NCI-H2081 (cell line): ENCODE measurements at places on chromosomes 5 and 9.

DNA sequence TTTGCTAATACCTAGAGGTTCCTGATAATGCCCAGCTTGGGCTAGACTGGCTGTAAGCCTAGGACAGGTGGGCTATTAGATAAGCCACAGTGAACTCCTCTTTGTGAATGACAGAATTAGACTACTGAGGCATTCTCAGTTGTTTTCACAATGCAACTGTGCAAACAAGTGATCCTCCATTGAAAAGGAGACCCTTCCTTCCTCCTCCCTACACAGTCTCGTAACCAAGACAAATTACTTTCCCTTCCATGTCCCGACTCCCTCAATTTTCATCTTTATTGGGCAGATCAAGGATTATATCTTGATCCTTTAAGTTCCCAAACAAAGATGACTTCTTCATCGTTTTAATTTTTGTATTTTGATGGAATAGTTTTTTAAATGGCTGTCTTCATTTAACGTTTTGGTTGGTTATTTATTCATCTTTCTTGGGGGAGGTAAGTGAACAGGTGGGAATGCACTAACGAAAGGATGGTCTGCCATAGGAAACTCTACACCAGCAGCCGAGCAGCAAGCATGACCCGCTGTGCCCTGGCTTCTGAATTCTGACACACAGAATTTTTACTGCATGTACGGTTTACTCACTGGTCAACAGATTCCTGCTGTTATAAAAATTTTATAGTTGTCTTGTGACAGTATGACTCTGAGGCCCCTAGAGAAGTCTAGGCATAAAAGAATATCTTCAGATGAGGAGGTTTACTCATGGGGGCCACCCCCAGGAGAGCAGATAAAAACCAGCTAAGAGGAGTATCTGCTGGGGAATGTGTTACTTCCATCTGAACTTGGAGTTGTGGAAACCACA lies 137.5 kb upstream of the TUT7 start:
- no peak for DNase-seq

GRCh38 chr9:84304166-84304565 lies 36.4 kb downstream of the SLC28A3 start:
- DNase-seq, result no peak

GRCh38 chr5:17024686-17025180 lies 88.6 kb upstream of the MYO10 start:
- DNase-seq, result no peak

GRCh38 chr9:71608825-71609447 lies 159.4 kb downstream of the CEMIP2 start:
- DNase-seq, result no peak

GRCh38 chr9:123823194-123823947 lies 106.6 kb downstream of the DENND1A start:
- no peak for DNase-seq

DNA sequence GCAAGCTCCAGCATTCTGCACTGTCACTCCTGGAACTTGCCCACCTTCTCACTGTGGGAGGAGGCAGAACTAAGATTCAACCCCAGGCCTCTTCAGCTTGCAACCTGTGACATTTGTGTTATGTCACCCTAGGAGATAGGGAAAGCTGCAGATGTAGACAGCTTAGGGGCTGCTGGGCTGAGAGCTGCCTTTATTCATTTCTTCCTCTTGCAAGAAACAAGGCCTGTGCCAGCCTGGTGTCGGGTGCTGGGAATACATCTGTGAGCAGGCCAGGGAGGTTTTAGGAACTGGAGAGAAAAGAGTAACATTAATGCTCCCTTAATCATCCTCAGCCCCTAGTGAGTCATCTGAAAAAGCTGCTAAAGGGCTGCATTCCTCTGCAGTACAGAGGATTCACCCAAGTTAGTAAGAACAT lies 101.8 kb downstream of the FGF18 start:
- no peak for DNase-seq

GRCh38 chr9:134992755-134993124 lies 75.0 kb upstream of the FCN1 start:
- no peak for DNase-seq

DNA sequence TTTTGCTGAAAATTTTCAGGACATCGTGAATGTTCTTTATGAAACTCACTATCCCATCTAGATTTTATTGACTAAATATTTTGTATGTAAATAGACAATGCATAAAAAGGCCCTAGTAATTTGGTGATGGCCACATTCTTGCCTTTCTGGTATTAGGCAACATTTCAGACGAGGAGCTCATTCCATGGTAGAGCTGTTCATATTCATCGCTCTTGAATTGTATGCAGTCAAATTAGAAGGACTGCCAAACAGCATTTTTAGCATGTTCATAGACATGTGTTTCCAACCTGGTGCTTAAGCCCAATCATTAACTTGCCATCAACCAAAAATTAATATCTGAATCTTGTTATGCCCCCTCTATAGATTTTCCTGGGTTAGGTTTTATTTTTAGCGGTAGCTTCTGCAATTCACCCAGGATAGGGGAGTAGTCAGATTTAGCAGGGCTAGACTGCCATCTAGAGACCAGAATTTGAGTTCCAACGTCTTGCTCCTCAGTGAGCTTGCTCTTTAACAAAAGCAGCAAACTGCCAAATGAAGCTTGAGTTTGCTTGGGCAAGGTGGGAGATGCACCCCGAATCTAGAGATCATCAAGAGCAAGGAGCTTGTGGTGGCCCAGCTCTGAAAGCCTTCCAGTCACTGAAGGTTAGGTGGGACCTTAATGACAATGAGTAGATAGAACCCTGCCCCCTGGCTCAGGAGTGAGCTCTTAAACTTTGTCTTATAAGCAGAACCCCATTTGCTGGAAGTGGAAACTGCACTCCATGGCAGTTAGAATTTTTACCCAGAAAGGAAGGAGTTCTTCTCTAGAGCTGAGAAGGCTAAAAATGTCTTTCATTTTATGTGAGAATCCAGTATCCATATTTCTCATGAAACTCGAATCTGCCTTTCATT lies 456.2 kb downstream of the RASEF start:
- peak; percentile 72 for DNase-seq

- no peak for DNase-seq
Measured at GRCh38 chr9:9973062-9973461, 639.7 kb downstream of the PTPRD start.

- DNase-seq, result no peak
Measured at GRCh38 chr9:14211564-14211963, 102.4 kb downstream of the NFIB start.

- DNase-seq, result no peak
Measured at GRCh38 chr5:79077680-79078365, 8.3 kb downstream of the BHMT2 start.

DNA sequence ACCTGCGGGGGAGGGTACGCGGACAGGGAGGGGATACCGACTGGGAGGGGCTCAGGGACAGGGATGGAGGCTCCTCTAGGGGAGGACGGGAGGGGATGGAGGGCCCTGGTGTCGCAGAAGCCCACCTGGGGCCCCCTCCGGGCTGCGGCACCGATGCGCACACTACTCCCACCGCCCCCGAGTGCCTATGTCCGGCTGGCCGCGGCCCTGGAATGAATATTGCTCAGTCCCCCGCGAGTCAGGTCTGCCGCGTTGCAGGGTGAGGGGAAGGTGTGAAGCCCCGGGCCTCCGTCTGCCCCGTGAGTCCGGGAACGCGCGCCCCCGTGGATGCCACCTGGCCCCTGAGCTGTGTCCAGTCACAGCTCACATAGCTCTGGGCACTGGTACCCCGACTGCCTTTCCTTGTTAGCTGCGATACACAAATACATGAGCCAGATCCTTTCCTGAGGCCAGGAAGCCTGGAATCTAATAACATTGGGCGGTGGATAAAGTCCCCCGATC lies 44.5 kb upstream of the PRSS3 start:
- no peak for DNase-seq

GRCh38 chr9:107751567-107752210 lies 262.1 kb upstream of the KLF4 start:
- no peak for DNase-seq

GRCh38 chr5:172768573-172769341 lies 2.2 kb downstream of the DUSP1 start:
- DNase-seq, result no peak

DNA sequence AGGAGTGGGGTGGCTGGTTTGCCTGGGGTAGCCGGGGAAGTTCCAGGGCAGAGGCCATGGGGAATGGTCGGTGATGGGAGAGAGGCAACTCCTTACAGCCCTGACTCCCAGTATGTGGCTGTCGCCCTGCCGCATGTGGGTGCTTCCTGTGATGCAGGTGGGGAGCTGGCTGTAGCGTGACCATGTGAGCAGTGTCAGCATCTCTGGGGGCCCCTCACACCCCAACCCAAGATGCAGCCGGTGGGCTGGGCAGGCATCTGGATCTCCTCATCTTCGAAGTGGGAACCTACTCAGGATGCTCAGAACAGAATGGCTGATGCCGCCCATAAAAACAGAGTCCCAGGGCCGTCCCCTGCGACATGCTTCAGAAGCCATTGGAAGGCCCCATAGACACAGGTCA lies 45.0 kb downstream of the BARX1 start:
- DNase-seq, result no peak

DNA sequence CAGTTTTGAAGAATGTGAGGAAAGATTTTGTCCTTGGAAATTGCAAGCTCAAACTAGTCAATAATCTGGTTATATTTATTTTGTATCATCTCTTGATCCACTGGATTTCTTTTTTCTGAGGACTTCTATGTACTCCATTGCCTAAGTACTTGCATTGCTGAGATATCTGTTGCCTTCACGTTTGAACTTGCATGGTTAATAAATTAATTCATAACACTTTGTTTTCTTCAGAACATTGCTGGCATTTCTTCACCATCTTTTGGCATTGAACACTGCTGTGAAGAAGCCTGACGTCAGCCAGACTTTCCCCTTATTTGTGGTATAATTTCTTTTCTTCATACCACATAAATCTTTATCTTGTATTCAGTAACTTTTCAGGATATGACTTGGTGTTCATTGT lies 246.0 kb upstream of the KIF2A start:
- no peak for DNase-seq

- no peak for DNase-seq
Measured at GRCh38 chr9:131709771-131710431, 30.0 kb downstream of the RAPGEF1 start.

- DNase-seq, result no peak
Measured at GRCh38 chr5:131288328-131288727, 24.5 kb downstream of the CDC42SE2 start.

GRCh38 chr5:108381350-108381953 lies 446 bp downstream of the FBXL17 start:
- DNase-seq, result peak; percentile 51

GRCh38 chr5:74424162-74424868 lies 216.2 kb downstream of the ENC1 start:
- no peak for DNase-seq

GRCh38 chr9:120925535-120926396 lies 830 bp downstream of the TRAF1 start:
- DNase-seq, result no peak

GRCh38 chr9:71895117-71895516 lies 15.9 kb downstream of the ABHD17B start:
- no peak for DNase-seq

DNA sequence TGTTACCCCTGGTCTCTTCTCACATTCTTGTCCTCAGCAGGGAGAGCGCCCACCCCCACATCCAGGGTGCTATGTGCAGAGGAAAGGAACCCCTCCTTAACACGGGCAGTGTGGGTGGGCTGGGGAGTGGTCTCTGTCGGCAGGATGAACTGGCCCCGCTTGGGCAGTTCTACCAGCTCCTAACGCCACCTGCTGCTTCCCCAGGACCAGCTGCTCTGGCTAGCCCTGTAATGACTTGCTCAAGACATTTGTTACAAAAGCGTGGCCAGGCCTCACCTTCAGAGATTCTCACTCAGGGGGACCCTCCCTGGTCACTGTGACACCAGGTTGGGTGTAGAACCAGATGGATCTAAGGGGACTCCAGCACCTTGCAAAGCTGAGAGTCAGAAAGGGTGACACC lies 82.4 kb downstream of the HMCN2 start:
- no peak for DNase-seq
